ENCODE measurements at places on chromosomes 4 and X. TPM values are rescaled to one million over a fixed set of nuclear protein-coding genes. Genes with fewer than 3 reads are reported as not detected.

BEX1 gene
- total RNA-seq: 2.2 TPM

- peak; percentile 63 for DNase-seq
Measured at GRCh38 chr4:149987330-149988086, 90.7 kb upstream of the DCLK2 start.

TMEM255A gene
- not detected for total RNA-seq

DNA sequence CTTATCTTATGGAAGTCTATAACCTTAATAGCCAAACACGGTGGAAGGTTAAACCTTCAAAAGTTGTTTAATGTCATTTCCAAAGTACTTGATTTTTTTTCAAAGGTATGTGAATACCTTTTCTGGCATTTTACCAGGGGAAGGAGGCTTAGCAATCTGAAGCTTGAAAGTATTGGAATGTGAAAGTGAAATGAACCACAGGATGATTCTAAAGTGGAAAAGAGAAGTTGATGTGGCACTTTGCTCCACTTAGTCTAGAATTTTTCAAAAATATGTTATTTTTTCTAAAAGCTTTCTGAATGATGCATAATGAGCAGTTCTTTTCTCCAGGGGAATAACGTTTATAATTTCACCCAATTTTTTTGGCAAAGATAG, 19.2 kb downstream of the PI4K2B start:
- no peak for DNase-seq

DNA sequence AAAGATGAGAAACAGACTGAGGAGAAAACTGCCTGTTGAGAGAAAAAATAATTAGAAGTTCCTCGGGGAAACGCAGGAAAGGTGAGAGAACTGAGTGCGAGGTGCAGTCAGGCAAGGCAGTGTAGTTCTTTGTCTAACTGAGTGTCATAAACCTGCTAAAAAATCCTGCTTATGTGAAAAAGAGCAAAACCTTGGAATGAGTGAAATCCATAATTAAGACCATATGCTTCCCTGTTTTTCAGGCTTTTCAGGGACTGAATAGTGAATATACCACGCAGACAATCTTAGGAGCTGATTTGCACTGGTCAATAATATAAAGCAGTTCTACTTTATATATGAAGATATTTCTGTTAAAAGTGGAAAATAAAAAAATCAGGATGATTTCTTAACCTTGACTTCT, 104.9 kb downstream of the RASGEF1B start:
- DNase-seq: no peak

WDR44 gene
- 28.9 TPM for total RNA-seq

- no peak for DNase-seq
Measured at GRCh38 chr4:18405054-18405453, 383.5 kb upstream of the LCORL start.

- no peak for DNase-seq
Measured at GRCh38 chrX:15203694-15204093, 66.2 kb downstream of the ASB9 start.

DNA sequence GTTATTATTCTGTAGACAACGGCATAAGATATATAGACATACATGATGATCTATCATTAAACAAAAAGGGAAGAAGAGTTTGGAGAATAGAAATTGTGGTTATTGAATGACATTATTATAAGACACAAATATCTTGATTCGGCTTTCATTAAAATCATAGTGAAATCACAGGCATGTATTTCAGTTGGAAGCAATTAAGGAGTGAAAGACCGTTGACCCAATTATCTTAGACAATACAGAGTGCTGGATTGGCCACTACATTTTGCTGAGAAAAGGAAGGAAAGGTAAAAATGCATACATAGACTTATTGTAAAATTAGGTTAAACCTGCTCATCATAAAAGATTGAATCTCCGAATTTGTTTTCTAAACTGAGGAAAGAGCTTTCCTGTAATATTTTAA, 209.8 kb downstream of the KCNIP4 start:
- no peak for DNase-seq

GRCh38 chr4:15536552-15537499, 67.1 kb downstream of the CC2D2A start:
- peak; percentile 23 for DNase-seq

GRCh38 chr4:73752424-73752823, 12.1 kb downstream of the CXCL8 start:
- DNase-seq: no peak

ZIC3 gene
- total RNA-seq: not detected

DNA sequence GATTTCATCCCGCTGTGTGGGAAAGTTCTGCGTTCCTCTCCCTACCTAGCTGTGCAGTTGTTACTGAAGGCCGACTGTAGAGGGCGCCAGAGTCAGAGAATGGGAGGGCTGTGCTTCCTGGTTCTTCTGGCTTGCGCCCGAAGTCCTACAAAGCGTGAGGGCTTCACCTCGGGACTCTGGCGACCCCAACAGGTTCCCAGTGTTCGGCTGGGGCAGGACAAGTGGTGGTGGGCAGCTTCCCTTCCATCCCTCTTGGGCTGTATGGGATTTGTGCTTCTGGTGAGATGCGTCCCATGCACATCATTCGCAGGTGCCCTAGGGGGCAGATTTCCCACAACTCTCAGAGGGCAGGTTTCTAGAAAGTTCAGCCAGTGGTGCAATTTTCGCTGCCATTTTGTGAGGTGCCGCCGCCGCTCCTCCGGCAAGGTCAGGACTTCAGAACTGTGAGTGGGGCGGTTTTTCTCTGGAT, 27.3 kb downstream of the CT45A1 start:
- peak; percentile 1 for DNase-seq

SMIM31 gene
- total RNA-seq: not detected

GRCh38 chr4:104649631-104650030, 154.9 kb upstream of the CXXC4 start:
- no peak for DNase-seq

- no peak for DNase-seq
Measured at GRCh38 chr4:146488495-146489174, 33.1 kb downstream of the SLC10A7 start.

- DNase-seq: peak; percentile 48
Measured at GRCh38 chrX:110346681-110347080, 12.0 kb upstream of the RTL9 start.

AMBN gene
- not detected for total RNA-seq

SULT1B1 gene
- under 0.01 TPM for total RNA-seq

DNA sequence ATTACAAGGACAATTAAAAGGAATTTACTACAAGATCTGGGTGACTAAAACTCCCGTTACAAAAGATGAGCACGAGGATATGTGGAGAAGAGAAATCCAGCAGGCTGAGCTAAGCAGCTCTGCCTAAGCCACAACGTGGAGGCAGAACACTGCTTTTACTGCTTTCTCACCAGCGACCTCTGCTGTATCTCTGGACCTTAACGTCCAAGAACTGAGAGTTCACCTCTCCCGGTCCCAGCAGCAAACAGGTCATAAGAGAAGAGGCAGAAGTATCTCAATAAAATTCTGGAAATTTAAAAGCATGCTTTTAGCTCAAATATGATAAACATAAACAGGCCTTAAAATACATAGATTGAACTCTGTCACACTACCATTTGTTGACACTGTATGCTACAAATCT, 81.0 kb downstream of the ADGRA3 start:
- peak; percentile 65 for DNase-seq

- DNase-seq: no peak
Measured at GRCh38 chr4:37999965-38000364, 39.8 kb downstream of the PTTG2 start.

ZAR1 gene
- total RNA-seq: not detected

DNA sequence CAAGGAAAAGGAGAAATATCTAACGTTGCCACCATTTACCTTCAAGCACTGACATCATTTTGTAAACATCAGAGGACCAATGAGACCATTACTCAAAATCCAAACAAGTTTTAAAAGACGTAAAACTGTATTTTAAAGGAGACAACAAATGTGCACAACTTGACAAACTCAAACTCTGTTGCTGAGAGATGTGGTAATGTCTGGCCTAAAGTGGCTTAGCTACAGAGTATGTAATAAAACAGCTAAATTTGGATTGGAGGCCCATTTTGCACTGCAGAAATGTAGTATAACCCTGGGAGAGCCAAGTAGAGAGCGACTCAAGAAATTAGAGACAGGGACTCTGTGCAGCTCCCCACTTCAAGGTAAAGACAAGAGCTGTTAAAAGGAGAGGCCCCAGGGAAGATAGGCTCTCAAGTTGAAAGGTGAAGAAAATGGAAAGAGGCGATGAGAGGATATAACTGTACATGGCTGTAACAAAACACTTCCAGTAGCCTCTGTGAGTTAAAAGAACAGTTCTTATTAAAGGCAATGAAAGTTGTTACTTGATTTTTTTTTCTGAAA, 20.3 kb downstream of the UNC5C start:
- DNase-seq: peak; percentile 20

DNA sequence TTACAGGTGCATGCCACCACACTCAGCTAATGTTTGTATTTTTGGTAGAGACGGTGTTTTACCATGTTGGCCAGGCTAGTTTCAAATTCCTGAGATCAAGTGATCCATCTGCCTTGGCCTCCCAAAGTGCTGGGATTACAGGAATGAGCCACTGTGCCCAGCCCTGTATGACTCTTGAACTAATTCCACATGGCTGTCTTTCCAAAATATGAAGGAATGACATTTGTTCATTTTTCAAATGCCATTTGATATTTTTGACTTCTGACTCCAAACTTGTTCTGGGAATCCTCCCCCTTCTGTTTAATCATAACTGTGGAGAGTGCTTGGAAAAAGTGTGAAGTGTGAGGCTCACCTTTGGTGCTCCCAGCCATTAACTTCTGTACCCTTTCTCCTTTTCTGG, 119.2 kb downstream of the NHS start:
- DNase-seq: no peak

- no peak for DNase-seq
Measured at GRCh38 chr4:88761342-88761741, 63.7 kb upstream of the NAP1L5 start.

DNA sequence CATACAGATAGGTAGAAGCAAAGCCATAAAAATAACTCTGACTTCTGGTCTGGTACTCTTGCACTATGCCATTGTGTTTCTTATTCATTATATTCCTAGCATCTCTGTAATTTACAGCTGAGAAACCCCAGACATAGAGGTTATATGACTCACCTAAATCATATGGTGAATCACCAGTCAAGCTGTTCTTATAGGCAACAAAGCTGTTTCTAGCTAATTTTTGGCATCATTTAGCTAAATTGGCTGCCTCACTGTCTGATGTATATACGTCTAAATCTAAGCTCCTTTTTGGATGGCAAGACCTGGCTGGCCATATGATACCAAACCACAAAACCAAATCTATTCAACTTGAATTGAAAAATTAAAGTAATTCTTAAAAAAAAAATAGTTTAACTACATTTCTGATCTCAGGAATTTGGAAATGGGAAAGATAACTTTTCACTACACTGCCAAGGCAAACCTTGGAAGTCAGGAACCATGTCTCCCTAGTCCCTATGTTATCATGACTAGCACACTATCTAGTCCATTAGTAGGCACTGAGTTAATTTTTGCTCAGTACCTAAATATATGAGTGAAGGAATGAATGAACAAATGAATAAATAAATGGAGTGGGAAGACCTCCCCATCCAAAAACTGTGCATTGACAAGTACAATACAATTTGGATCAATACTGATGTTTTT, 41.3 kb upstream of the STAG2 start:
- peak; percentile 74 for DNase-seq

DNA sequence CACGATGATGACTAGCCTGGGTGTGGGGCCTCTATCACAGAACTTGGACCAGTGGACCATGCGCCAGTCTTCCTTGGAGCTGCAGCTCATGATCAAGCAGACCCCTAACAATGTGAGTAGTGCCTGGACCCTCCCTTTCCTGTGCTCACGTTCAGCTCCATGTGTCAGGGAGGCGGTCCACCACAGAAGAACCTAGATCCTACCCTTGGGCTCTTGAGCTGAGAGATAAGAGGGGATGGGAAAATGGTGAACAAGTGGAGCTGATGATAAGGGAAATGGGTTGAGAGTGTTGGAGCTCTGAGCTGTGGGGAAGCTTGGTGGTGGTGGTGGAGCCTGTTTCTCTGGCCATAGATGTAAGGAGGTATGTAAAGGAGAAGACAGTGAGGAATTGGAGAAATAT, 13.1 kb downstream of the MED12 start:
- no peak for DNase-seq

- DNase-seq: no peak
Measured at GRCh38 chrX:111483135-111483534, 28.3 kb upstream of the SERTM2 start.

DNA sequence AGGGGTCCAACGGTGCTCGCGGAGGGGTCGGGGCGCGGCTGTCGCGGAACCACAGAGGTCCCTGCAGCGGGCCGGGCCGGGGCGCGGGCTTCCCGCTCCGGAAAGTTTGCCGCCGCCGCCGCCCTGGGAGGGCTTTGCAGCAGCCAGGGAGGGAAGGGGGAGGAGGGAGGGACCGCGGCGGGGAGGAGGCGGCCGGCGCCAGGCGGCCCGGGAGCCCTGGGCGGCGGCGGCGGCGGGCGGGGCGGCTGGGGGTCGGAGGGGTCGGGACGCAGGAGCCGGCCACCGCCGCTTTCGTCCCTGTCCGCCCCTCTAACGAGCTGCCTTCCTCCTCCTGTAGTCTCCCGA, 375 bp downstream of the FGFR3 start:
- DNase-seq: peak; percentile 21

DNA sequence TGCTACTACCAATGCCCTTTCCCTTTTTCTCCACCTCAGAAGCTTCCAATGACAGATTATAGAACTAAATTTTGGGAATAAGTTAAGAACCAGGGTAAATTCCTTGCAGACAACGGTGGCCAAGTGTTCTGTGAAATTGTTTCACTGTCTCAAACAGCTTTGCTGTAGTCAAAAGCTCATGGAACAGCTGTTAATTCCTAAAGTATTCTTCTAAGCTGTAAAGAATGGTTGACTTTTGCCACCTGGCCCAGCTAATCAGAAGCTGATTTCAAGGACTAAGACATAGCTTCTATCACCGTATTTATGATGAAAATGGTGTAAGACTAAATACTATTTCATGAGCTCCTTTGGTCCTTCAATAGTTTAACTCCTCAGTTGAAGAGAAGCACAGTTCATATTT, 297.5 kb downstream of the IL1RAPL2 start:
- no peak for DNase-seq

All from fibroblast of villous mesenchyme (primary cell).